ENCODE measurements at places on chromosomes 1 and 21.

GRCh38 chr1:6208723-6209660, 3.1 kb downstream of the RNF207 start:
- no peak for DNase-seq

DNA sequence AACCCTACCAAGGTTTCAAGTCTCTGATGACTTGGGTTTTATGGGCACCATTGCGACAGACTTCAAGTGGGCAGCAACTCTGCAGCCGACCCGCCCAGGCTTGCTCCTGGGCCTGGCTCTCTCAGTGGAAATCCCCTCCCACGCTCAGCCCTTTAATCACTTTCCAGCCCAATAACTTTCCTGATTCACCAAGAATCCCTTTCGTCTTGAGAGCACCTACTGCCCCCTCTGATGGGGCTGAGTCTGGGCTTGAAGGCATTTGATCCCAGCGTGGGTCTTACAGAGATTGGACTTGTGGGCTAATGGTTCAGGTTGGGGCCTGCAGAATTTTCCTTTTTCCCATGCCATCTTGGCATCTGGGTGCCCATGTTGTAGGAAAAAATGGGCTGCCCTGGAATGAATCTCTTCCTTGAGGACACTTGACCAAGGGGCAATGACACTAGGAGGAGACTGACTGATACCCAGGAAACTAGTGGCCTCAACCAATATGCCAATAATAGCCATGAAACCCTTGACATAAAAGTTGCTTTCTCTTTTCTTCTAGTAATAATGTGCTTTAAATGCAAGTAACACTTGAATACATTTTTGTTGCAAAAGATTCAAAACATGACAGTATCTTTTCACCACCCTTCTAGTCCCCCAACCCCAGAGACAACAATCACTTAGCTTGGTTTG, 7.8 kb upstream of the PHLDA3 start:
- no peak for DNase-seq

- no peak for DNase-seq
Observed at GRCh38 chr1:30413606-30414005, 309.8 kb downstream of the MATN1 start.

GRCh38 chr1:91885213-91885715, 687 bp downstream of the TGFBR3 start:
- peak; percentile 8 for DNase-seq

- no peak for DNase-seq
Observed at GRCh38 chr21:17257784-17258183, 255.1 kb upstream of the CXADR start.

- no peak for DNase-seq
Observed at GRCh38 chr1:105636052-105636451, 1420.4 kb upstream of the PRMT6 start.

DNA sequence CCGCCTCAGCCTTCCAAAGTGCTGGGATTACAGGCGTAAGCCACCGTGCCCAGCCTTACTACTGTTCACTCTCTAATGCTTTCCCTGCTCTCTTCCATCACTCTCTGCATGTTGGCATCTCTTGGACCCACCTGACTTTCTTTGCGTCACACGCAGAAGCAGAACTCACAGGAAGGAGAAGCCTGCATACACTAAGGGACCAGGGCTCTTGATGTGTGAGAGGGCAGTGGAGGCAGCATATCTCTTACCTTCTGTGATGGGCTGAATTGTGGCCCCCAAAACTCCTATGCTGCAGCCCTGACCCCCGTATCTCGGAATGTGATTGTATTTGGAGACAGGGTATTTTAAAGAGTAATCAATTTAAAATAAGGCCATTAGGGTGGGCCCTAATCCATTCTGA, 26.7 kb upstream of the SLAMF9 start:
- DNase-seq = no peak

DNA sequence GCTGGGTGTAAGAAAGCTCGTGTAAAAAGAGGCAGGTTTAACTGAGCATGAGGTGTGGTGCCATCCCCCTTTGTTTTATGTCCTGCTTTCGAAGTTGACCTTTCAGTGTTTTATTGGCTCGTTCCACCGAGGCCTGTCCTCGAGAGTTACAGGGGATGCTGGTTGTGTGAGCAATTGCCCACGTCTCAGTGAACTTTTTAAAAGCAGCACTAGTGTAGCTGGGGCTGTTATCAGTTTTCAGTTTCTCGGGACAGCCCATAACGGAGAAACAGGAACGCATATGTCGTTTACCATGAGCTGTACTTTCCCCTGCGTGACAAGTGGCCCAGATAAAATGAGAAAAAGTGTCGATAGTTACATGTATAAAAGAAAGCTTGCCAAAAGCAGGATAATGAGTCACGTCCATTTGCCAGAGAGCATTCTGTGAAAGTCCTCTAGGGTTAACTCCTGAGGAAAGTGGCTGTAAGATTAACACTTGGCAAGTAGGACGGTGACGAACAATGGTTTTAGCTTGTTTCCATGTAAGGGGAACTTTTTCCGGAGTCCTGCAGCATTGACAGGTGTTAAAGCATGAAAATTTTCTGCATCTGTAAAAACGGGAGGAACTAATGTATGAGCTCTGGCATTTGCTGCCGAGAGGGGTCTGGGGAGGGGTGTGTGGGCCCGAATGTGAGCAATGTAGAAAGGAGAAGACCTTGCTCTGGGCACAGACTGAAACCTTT, 7.8 kb upstream of the LRRC47 start:
- no peak for DNase-seq

DNA sequence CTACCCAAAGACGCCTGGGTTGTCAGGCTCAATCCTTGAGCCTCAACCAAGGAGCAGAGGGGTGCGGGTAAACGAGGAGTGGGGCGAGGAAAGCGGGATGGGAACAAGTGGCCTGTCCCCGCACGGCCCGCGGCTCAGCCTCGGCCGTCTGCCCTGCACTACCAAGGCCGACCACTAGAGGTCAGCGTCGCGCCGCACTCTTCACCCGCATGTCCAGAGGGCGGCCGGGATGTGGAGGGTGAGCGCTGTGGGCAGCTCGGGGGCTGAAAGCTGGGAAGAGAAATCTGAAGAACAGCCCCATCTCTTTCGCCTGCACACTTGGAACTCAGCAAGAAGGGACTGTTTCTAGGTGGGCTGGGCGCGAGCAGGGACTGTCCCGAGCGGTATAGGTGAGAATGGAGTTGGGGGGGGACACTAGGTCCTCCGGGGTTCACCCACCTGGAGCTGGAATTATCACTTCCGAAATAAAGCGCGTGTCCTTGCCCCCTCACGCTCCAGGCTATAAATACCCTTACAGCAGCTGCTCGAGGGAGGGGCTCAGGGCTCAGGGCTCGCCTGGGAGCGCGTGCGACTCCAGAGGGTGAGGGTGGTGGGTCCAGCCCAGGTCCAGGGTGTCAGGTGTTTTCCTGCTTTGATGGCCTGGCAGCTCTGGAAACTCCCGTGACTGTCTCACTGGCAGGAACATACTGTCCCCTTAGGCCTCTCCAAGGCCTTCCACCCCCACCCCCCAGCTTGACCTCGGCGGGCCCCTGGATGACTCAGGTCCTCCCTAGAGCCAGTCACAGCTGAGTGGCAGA, 9.8 kb downstream of the SLC30A2 start:
- DNase-seq = peak; percentile 68

- no peak for DNase-seq
Observed at GRCh38 chr21:26965907-26966581, 844 bp downstream of the ADAMTS5 start.

DNA sequence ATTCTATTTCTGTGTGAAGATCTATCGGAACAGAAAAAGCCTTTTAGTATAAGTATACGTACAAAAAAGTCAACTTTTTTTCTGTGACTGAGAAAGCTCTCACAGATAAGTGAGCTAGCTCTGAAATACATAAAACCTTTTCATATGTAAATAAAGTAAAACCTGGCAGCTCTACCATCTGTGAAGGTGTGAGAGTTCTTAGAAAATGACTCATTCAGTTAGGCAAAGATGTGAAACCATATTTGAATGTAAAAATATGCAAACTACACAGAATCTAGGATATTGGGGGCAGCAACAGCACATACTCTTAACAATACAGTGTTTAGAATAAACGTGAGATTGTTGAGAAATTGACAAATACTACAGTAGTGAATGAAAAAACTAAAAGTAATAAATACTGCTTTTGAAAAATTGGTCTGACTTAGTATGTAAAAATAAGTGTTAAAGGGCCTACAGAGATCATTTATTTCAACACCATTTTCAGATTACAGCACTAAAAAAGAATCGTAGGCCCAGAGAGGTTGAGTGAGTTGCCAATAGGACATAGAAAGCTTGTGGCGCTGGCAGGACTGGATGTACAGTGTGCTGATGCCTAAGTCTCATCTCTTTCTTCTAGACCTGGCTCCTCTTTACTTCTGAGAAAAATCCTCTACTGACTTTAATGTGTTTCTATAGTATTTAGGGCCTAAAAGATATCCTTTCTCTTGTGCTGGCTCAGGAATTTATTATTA, 19.8 kb downstream of the ATP6V1G3 start:
- DNase-seq = no peak

GRCh38 chr1:8858888-8859706, 19.4 kb downstream of the ENO1 start:
- peak; percentile 24 for DNase-seq

- no peak for DNase-seq
Observed at GRCh38 chr1:152906023-152906565, 2.3 kb upstream of the IVL start.

DNA sequence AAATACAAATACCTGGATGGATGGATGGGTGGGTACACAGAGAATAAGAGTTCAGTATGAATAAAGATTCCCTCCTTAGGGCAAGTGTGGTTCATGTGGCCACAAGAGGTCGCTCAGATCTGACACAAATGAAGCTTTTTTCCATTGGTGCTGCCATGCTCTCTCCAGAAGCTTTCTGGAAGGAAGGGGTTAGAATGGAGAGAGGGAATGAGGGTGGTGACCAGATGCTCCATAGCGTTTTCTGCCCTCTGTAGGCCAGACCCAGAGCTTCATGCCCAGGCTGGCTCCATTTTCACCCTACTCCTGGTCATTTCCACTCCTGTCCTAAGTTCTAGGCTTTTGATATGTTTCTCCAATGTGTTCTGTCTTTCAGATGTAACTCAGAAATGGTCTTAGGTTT, 3.3 kb upstream of the FCRL6 start:
- DNase-seq = no peak

- no peak for DNase-seq
Observed at GRCh38 chr21:44681861-44682579, at the start of gene KRTAP12-1. Gene KRTAP12-1 (minus strand): TSS chr21:44682163. CDS start chr21:44682123, 40 bp downstream.

- DNase-seq = no peak
Observed at GRCh38 chr21:38911484-38912101, 105.9 kb downstream of the ETS2 start.

DNA sequence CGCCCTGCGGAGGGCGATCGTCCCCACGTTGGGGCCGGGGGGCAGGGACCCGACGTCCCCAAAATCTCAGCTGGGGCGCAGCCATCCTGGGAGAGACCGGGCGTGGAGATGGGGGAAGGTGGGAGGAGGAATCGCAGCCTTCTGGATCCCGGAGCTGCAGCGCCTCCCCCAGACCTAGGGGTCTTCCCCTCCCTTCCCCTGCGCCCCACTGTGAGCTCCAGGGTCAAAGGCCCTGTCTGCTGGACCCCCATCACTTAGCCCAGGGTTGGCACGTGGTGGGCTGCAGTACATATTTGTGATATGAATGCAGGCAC, 90.2 kb upstream of the VAMP3 start:
- no peak for DNase-seq

DNA sequence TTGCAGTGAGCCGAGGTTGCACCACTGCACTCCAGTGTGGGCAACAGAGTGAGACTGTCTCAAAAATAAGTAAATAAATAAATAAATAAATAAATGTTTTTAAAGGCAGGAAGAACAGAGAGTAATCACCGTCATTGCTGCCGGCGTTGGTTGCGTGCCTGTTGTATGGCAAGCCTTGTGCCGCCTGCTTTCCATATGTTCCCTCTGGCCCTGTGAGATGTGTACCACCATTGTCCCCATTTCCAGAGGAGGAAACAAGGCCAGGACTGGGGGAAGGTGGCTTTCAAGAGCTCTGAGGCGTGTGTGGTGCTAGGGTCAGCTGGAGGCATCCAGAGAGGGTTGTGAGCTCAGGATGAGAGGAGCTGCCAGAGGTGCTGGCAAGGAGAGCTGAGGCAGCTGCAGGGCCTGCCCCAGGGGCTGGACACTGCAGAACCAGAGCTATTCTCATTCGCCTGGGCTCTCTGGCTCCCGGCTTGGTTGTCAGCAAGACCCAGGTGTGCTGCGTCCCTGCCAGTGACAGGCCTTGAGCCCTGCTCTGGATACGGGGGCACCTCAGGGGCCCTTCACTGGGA, 5.2 kb upstream of the MARCKSL1 start:
- no peak for DNase-seq

DNA sequence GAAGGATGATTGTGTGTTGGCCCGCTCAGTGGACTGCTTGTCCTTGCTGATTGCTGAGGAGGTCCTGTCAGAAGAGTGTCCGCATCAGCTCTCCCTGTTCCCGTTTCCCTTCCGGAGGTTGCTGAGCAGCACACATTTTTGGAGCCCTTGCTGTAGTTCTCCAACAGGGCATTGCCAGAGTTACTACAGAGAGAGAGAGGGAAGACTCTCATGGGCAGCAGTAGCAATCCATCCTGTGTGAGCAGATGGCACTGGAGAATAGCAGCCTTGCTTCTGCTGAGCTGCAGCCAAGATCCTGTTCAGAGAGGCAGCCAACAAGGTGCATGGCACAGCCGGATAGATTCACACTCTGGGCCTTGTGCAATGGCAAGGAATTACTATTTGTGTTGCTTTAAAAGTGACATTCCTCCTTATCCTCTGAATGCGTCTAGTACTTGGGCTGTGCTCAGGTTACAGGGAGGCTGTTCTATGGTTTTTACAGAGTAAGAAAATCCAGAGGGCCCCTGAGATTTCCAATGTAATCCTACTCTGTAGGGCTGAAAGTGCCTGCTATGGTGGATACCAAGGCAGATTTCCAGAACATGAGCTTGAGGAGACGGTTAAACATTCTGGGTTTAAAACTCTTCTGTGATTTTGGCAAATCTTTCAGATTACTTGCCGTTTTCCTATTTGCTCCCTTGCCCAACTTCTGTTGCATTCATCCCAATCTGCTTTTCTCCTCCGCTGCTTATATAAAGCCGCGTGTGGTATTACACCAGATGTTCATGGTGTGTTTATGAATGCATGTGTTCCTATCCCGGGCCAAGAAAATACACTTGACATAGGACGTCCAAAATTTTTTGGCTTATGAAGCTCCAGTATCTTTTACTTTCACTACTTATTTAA, 27.4 kb downstream of the AK4 start:
- DNase-seq = no peak

DNA sequence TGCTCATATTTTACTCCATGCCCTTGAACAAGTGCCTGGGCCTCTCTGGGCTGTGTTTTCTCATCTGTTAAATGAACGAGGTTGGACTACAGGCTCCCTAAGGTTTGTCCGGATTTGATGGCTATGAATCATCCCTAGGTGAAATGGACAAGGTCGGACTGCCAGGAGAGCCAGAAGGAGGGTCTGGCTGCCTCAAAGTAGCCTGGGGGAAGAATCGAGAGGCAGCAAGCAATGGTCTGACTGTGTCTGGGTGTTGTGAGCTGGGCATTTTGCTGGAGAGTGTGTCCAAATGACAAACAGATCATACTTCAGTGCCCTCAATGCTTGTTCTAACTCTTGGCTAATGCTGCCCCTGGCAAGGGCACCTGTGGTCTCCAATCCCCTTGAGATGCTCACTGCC, 730.9 kb downstream of the PTPRU start:
- no peak for DNase-seq

GRCh38 chr1:29761159-29761928, 525.0 kb downstream of the PTPRU start:
- DNase-seq = no peak

- DNase-seq = no peak
Observed at GRCh38 chr1:195769461-195769860, 838.8 kb downstream of the KCNT2 start.

GRCh38 chr1:52368383-52369172, 2.6 kb upstream of the CC2D1B start:
- peak; percentile 19 for DNase-seq
